CD4-positive, alpha-beta T cell treated with Interleukin-4 for 4 hours (primary cell): ENCODE measurements at places on chromosomes 12 and 14.

DNA sequence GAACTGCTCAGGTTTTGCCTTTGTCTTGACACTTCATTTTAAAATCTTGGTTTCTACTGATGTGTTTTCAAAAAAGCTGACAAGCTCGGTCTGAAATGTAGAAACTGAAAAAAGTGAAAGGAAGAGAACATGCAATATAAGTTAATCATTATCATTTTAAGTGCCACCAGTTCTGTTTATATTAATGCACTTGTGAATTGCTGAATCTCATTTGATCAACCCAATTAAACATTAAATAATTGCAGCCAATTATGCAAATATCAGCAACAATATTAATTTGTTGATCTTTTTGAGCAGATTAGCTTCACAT, 133.8 kb downstream of the BCAT1 start:
- DNase-seq: no peak

DNA sequence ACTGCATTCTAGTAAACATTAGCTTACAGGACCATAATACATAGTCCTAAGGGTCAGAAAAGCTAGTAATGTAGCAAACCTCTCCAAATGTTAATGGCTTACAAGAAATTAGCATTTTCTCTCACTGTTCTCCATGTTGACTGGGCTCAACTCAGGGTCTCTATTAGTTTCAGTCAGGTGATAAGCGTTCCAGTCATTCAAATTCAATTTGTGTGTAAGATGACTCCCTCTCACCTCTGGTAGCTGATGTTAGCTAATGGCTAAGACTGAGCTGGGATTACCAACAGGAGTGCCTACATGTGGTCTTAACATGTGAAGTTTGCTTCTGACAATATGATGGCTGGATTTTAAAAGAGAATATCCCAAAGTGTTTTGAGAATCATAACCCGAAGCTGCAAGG, 630.5 kb upstream of the USP15 start:
- DNase-seq: no peak

GRCh38 chr14:54301359-54301758, 95.4 kb upstream of the CDKN3 start:
- no peak for DNase-seq

DNA sequence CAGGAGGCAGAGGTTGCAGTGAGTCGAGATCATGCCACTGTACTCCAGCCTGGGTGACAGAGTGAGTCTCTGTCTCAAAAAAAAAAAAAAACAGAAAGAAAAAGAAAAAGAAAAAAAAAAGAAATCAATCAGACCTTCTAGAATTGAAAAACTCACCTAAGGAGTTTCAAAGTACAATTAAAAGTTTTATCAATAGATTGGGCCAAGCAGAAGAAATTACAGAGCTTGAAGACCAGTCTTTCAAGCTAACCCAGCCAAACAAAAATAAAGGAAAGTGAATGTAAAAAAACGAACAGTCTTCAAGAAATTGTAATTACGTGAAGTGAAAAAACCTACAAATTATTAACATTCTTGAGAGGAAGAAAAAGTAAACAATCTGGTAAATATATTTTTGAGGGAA, 93.0 kb downstream of the IPO8 start:
- no peak for DNase-seq

DNA sequence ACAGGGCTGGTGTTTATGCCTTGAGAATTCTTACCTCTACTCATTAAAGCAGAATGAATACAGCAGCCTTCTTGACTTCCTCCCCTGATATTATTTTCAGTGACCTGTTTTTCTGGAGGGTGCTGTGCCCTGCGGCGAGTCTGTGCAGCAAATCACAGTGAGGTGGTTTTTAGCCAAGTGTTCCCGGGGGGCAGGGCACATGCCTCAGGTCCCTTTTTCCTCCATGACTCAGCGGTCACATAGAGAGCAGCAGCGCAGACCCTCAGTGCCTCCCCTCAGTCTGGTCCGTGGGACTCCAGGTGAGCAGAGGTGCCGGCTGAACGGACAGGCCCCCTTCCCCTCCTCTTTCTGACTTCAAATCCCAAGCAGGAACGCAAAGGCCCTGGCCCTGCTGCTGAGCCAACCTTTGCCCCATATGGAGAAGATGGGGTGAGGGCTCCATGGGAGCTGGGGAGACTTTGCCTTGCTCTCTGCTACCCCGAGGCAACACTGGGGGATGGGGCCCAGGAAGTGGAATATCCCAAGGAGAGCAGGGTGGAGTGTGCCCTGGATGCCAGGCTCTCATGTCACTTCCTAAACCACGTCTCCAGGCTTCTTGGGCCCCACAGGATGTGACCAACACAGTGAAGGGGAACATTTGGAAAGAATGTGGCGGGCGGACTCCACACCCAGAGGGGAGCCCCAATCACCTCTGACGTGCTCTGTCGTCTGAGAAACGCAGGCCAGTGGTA, 90.0 kb downstream of the DHRS2 start:
- DNase-seq: no peak

- DNase-seq: no peak
Measured at GRCh38 chr12:124742678-124743077, 121.0 kb downstream of the SCARB1 start.

- no peak for DNase-seq
Measured at GRCh38 chr12:110846615-110847566, at the start of gene CCDC63. Gene CCDC63 (plus strand): TSS chr12:110846987. CDS start chr12:110852955, 5,968 bp downstream.

GRCh38 chr12:97650242-97650641, 187.6 kb downstream of the RMST start:
- DNase-seq: no peak

DNA sequence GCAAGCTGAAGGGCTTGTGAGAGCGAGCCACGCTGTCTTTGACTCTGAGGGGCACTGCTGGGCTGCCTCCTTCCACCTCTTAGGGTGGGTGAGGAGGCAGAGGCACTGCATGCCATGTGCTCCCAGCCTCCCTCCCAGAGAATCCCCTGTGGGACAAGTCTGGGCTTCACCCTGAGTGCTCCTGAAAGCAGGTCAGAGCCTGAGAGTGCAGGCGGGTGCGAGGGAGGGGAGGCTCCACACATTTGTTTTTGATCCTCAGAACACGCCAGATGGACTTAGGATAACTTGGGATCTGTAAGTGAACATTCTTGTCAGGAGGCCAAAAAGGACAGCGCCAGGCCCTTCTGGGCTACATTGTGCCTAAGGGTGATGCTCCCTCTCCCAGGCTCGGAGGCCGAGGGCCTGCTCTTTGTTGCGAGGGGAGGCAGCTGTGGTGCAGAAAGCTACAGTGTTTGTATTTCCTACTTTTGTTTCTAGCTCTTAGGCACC, 155.4 kb downstream of the TMX1 start:
- DNase-seq: no peak

DNA sequence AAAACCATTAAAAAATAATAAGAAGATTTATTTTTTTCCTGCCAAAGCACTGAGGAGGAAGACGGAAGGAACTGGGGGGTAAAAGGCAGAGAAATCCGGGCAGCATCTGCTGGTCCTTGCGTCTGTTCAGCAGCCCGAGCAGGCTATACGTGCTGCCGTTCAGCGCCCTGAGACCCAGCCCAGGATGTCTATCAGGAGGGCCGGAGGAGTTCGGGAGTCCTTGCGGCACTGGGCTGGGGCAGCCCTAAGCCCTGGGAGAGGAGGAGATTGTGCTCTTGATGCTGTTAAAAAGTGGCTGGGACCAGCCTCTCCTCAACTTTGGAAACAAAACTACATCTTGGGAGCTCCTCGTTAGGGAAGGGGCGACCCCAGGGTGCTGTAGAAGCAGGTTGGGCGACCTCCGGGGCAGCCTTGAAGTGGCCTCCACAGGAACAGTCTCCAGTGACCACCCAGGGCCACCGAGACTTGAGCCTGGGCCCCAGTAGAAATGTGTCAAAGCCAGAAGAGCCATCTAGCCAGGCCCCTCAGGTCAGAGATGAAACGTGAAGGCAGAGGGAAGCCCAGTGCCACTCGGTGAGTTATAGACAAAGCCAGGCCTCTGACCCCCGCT, 14.3 kb downstream of the PGF start:
- DNase-seq: no peak

DNA sequence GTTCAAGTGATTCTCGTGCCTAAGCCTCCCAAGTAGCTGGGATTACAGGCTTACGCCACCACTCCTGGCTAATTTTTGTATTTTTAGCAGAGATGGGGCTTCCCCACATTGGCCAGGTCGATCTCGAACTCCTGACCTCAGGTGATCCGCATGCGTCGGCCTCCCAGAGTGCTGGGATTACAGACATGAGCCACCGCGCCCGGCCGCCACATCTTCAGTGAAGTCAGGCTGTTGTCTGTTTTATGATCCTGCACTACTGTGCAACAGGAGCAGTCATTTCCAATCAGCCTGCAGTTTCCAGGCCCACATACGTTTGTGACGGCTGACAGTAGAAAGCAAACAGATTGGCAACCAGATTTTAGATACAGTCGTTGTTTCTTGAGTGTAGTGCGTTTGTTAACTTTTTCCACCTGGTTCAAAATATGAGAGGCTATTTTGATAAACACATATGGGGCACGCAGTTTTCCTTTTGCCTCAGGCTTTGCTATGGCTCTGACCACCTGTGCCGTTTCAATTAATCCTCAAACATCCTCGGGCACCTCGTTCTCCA, 74.8 kb downstream of the LGMN start:
- DNase-seq: no peak

DNA sequence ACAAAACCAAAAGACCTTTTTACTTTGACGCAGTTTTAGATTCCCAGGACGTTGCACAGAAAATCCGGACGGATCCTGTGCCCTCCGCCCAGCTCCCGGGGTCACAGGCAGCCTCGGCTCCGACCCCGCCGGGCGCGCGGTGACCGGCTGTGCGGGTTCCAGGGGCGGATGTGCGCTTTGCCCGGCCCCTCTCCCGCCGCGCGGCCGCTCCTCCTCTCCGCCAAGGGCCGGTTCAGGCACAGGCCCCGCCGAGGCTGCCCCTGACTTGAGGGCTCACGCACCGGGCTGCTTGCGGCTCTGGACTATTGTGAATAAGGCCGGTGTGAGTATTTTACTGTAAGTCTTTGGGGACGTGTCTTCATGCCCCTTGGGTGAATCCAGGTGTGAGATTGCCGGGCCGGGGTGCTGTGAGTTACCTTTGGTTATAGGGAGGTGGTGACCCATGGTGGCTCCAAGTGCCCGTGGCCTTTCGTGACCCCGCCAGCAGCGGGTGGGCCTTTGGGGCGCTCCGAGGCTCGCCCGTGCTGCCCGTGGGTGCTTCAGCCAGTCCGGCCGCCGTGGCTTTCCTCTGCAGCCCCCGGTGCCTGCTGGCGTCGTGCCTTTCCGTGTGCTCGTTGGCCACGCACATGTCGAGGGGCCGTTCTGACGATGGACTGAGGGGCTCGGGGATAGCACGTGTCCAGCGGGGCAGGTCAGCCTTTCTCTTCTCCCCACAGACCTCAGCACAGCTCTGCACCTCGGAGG, 45.9 kb downstream of the NOC4L start:
- no peak for DNase-seq

- no peak for DNase-seq
Measured at GRCh38 chr12:54581412-54581811, 7.0 kb downstream of the PPP1R1A start.

DNA sequence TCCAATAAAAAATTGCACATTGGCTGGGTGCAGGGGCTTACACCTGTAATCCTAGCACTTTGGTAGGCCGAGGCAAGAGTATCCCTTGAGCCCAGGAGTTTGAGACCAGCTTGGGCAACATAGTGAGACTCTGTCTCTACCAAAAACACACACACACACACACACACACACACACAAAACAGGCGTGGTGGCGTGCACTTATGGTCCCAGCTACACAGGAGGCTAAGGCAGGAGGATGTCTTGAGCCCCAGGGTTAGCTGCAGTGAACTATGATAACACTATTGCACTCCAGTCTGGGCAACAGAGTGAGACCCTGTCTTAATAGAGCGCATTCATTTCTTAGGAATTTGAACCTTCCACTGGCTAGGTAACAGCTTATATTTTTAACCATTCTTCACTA, 42.9 kb upstream of the BICD1 start:
- DNase-seq: no peak

DNA sequence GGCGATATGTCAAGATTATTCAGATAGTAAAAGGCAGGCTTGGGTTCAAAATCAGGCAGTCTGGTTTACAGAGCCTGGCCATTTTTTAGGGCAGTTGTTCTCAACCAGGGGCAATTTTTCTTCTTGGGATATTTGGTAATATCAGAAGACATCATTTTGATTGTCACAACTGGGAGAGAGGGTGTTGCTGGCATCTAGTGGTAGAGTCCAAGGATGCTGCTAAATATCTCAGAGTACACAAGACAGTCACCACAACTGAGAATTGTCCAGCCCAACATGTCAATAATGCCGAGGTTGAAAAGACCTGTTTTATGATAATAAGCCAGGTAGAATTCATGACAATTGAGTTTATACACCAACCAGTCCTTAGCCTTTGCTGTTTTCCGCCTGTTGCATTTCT, 733.9 kb downstream of the NRXN3 start:
- DNase-seq: no peak

- peak; percentile 85 for DNase-seq
Measured at GRCh38 chr14:35416108-35416750, 11.7 kb upstream of the NFKBIA start.

DNA sequence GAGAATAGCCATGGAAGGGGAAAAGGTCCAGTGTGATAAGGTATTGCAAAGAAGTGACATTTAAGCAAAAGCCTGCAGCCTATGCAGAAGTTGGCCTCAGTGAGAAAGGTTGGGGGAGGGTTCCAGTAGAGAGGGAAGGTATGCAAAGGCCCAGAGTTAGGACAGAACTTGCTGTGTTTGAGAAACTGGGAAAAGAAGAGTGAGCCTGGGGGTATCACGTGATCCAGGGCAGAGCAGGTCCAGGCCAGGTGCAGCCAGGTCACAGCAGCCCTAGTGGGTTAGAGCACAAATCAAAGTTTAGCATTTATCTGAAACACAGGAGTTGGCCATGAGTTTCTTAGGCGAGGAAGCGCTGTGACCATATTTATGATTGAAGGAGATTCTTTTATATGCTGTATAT, 1.6 kb downstream of the SERPINA5 start:
- no peak for DNase-seq

- no peak for DNase-seq
Measured at GRCh38 chr12:77940011-77940423, 109.3 kb downstream of the NAV3 start.

- no peak for DNase-seq
Measured at GRCh38 chr12:14957551-14958168, 3.7 kb downstream of the ARHGDIB start.

GRCh38 chr12:109618082-109618481, 44.5 kb downstream of the MVK start:
- no peak for DNase-seq

- no peak for DNase-seq
Measured at GRCh38 chr12:18998343-18999261, 130.9 kb upstream of the PLEKHA5 start.

GRCh38 chr14:79514700-79515099, 696.6 kb downstream of the DIO2 start:
- no peak for DNase-seq

DNA sequence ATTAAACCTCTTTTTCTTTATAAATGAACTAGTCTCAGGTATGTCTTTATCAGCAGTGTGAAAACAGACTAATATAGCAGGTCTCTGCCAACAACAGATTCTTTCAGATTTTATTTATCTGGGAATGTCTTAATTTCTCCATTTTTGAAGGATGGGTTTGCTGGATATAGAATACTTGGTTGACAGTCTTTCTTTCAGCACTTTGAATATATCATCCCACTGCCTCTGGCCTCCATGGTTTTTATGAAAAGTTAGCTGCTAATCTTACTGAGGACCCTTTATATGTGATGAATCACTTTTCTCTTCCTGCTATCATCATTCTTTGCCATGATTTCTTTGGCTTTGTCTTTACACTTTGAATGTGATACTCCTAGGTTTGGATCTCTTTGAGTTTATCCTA, 148.0 kb downstream of the ANO6 start:
- DNase-seq: no peak
